T-helper 9 cell (primary cell): ENCODE measurements at places on chromosomes 6 and 20.

DNA sequence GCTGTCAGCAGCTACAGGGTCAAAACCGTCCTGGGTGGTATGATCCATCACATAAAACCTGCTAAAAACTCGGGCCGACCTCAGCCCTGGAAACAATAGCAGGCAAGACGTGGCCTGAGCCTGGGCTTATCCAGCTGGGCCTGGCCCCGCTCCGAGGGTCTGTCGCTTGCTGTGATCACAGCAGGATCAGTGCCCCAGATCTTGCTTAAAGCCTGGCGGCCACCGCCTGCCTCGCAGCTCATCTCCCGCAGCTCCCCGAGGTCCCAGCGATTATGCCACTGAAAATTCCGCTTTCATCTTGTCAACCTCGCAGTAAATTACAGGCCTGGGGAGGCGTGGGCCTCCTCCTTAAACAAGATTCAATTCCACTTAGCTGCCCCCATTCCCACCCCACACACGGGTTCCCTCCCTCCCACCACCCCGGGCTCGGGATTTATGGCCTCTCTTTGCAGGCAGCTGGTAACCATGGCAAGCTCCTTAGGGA lies 40.1 kb downstream of the CDH22 start:
- no peak for DNase-seq

DNA sequence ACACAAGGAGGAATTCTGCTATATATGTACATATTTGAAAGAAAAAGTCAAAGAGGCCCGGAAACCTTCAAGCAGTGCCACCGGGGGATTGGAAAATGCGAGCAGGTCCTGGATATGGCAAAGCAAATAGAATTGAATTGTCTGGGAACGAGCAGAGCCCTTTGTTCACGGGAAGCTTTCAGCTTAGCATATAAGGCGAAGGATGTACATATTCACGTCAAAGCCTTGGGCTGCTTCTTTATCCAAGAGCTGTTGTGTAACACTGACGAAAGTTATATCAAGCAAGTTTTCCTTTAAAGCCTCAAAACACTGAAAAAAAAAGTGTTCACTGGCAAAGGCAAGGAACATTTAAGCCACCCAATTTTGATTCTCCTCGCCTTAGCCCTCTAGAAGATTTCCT lies 171.0 kb downstream of the GPX5 start:
- no peak for DNase-seq

GRCh38 chr6:40407239-40407638 lies 179.9 kb downstream of the LRFN2 start:
- DNase-seq = no peak

DNA sequence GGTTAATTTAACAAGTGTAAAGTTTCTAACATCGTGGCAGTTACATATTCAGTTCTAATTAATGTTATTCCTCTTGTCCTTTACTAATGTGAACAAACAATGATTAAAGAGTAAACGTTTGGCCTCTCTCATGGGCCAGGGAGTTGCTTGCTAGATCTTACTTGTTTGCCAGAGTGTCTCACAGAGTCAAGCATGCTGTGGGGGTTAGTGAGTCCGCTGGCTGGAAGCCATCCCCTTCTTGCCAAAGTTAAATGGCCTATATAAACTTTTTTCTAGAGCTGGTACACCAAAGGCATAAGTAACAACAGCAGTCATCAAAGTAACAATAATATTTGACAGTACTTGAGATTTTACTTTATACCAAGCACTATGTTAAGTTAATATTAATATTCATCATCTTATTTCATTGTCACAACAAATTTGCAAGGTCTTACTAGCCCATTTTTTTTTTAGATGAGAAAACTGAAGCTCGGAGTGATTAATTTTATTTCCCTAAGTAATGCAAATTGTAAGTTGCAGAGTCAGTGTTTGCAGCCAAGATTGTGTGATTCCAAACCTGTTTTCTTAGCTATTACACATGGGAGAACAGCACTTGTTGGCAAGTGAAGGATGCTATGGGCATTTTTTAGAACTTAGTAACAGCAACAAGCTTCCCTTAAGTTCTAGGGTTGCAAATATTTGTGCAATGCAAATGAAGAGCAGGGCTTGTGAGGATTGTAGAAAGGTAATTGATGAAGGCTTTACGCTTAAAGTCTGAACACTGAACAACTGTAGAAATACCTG lies 224.5 kb downstream of the RFPL4B start:
- DNase-seq = no peak

DNA sequence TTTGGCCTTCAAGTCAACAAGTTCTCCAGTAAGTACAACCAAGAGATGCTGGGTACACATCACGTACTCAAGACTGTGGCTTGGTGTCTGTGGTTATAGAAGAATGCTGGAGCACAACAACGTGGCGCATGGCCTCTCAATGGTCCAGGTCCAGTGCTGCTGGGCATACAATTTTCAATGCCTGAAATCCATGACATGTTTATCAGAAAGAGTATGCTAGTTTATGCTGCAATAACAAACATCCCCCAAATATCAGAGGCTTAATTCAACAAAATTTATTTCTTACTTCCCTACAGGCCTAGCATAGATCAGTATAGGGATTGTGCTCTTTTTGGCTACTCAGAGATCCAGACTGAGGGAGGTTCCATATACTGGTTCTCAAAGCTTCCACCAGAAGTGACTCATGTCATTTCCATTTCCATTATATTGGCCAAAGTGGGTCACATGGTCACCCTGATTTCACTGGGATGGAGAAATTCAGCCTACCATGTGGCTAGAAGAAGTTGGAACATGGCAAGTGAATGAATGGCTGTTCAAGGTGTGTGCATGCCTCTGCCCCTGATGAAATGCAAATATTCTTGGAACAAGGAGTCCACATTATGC lies 33.3 kb upstream of the KIF16B start:
- DNase-seq = no peak

DNA sequence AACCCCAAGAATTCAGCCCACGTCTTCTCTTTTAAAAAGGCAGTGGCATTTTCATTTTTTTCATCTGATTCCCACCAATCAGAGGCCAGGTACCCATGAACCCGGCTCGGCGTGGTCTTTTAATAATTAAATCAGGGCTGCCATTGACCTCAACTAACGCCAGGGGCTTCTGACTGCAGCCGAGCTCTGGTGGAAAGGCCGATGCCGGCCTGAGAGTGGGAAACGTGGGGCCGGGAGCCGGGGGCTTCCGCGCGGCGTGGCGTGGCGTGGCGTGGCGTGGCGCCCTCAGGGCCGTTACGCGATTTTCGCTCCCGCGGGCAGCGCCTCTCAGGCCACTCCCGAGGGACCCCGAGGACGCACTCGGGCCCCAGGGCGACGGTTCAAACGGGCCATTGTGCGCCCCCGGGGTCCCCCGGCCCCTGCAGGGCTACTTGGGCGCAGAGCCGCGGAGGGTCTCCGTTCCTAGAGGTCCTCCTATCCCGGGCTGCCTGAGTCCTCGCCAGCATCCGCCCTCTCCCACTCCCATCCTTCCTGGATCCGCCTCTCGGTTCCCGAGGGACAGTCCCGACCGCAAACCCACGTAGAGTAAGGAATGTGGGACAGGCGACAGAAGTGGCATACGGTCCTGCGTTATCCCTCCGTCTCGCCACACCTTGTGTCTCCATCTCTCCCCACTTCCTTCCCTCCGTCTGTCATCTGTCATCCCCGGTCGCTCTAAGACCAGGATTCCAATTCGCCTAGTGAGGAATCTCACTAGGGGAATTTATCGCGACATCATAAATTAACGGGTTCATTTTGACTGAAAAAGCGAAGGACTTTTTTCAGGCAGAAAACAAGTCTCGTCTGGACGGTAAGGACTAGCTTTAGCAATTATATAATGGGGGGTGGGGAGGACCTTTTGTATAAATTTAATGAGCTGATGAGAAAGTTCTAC lies 876 bp upstream of the TBPL1 start:
- DNase-seq = peak; percentile 17

- DNase-seq = no peak
These were observed 40.8 kb downstream of the IYD start for GRCh38 chr6:150409576-150410066.
